ENCODE measurements at places on chromosomes 7 and 10.

- DNase-seq, result no peak
These were observed 32.5 kb upstream of the TRUB1 start for GRCh38 chr10:114905450-114905849.

DNA sequence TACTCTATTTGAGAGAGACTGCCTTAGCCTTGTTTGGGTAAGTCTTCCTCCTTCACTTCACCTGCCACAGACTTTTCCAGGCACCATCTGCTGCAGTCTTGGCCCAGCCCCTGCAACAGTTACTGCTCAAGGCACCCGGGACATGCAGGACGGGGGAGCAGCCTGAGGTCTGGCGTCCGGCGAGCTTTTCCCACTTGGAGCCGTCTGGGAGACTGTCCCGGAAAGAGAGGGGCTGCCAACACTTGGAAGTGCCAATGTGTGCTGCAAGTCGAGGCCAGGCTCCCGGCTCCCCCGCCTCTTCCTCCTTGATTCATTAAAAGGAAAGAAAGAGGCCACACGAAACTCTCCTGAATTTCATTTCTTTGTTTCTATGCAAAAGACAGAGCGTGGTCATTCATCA is 13.7 kb downstream of the HTRA1 start:
- DNase-seq, result no peak

DNA sequence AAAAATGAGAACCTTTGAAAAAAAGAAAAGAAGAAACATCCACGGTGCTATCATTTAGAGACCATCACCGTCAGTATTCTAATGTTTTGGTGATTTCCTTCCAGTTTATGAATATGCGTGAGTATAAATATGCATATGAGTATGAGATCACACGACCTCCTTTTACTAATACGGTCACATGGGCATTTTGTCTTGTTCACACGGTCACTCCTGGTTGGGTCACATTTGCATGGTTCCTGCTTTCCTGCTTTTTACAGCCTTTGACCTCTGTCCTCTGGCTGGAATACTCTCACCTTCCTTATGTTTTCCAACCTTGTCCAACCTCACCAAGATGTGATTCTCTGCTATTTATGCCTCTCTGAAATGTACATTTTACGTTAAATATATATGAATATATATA is 25.3 kb upstream of the LMTK2 start:
- DNase-seq, result no peak

DNA sequence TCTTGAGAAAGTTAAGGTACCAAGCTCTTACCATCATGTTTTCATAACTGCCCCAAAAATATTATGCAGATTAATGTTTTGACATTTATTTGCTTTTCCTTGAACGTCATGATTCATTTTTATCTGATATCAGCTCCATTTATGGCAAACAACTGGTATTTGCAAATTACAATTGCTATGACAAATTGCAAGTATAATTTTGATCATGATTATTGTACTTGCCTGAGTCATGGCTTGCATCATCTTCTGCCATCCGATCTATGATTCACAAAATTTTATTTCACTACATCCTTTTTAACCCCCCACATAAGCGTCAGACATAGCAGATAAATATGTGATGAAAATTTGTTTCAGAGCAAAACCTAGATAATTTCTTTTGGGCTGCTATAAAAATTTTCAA is 155.0 kb downstream of the STK31 start:
- DNase-seq, result no peak

DNA sequence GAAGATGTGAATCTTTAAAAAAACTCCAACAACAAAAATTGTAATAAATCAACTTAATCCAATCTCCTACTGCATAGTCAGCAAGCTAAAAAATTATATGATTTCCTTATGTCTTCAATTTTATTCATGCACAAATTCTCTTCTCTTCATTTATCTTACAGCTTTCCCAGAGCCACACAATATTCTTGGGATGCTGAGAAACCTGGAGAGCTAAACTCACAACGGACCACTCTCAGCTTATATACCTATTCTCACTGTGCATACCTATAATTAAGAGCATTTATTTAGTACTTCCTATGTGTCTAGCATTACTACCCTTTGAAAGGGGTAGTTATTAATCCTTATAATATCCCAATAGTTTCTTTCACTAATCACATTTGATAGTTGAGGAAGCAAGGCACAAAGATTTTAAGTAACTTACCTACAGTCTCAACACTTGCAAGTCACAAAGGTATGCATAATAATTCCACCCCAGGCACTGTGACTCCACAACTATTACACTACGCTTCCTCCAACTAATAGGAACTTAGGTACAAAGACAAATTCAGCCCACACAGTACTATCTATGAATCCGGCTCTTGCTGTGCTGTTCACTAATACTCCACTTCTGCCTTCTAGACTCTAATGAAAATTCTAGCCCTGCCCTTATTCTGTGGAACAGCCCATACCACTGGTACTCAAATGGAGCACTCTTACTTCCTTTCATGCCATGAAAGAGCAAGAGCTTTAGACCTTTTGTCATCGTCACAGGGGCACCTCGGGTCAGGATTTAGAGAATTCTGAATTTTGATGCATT is 5.1 kb downstream of the CCDC71L start:
- no peak for DNase-seq

GRCh38 chr10:96360766-96361165 is 2.0 kb upstream of the OPALIN start:
- peak; percentile 30 for DNase-seq

DNA sequence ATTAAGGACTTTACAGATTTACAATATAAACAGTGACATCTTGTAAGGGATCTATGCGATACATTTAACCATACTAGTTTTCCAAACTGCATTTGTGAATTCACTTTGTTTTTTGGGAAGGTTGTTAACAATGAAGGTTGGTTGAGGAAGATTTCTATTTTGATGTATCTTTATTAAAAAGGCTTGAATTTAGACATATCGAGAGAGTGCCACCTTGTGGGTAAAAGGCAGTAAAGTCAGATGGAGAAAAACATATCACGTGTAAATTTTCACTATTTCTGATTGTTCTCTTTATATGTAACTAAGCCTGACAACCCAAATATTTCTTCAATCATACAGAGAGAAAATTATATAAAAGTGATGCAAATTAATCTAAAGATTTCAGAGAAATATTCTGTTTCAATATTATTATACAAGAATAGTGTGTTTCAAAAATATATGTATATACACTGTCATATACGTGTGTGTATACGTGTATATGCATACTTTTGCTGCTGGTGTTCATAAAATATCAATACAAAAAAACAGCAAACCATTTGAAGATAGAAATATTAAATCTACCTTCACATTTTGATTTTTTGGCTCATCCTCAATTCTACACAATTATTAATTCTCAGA is 988.6 kb downstream of the SORCS1 start:
- no peak for DNase-seq

DNA sequence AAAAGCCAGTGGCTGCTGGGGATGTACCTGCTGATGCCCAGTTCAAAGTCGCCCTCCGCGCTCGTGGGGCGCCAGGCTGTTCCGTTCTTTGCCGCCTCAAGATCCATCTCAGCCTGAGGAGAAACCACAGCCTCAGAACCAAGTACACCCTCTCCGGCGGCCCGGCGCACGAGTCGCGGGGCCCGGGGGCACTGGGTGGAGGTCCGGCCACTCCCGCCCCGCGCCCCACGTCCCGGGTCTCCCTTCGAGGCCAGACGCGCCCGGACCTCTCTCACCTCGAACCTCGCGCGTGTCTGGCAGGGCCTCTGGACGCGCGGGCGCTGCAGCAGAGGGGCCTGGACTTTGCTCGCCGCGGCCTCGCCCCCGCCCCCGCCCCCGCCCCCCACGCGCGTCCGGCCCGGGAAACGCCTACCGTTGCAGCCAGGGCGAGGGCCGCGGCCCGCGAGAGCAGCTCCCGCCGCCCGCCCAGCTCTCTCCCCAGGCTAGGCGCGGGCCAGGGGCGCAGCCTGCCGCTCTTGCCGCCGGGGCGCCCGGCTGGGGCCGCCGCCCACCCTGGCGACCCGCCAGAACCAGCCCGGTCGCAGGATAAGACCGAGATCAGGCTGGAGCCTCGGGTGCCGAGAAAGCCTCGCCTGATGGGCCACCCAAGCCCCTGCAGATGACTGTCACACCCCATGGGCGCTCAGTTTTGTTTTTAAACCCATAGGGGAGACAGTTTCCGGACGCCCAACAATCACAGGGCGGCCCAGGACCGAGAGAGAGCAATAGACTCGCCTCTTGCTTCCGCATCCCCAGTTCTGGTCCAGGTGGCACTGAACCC is at the start of gene ABCB4:
TSS of gene ABCB4 (minus strand) at position 322 of the 820 bp plus-strand sequence. CDS start at position 107, 215 bp downstream.
- DNase-seq, result peak; percentile 68

DNA sequence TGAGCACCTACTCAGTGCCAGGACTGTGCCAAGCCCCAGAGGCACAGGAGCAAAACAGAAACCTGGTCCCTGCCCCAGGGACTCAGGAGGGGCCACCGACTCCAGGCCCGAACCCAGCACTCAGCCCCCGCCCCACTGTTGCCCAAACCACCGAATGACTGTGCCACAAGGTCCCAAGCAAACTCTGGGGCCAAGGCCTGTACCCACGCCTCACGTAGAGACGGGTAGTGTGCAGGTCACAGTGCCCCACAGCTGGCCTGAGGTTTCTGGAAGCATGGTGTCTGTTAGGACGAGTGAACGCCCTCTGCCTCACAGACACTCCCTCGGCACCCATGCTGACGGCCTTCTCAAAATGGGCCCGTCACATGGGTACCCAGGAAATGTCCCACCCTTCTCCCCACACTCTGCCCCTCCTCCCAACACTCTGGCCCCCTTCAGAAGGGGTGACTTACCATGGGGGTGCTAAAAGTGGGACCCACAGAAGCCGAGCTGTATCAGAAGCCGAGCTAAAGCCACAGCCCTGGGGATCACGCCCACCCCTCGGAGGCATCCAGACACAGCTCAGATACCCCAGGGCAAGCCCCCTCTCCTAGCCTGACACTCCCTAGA is 44.2 kb downstream of the CTBP2 start:
- DNase-seq, result no peak

- no peak for DNase-seq
These were observed 674.4 kb downstream of the TYW1 start for GRCh38 chr7:67671006-67671548.

DNA sequence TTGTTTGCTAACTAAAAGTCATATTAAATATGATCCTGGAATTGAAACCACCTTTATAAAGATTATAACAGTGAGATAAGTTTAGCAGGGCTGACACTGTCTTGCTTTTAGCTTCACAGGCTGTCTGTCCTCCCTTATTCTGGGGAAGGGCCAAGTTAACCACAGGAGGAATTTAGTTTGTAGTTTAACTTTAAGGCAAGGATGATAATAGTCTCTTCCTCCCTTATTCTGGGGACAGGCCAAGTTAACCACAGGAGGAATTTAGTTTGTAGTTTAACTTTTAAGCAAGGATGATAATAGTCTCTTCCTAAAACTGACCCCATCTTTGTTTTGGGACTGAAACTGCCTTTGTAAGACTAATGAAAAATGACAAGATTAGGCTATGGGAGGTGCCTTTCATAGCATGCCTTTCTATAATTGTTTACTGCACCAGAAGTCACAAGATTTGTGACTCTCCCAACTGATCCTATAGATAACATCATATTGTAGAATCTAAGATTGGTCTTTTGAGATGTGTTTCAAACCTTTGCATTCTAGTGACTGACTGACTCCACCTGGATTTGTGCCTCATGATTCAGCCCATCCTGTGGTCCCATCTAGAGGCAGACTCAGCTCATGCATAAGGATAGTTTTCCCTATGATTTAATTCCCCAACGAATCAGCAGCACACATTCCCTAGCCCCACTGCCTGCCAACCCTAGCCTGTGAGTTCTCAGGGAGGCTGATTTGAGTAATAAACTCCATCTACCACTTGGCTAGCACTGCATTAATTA is 212.0 kb downstream of the MAGI2 start:
- no peak for DNase-seq

- DNase-seq, result no peak
These were observed 28.3 kb downstream of the NCAPG2 start for GRCh38 chr7:158676171-158676840.

- no peak for DNase-seq
These were observed 564.5 kb upstream of the GHITM start for GRCh38 chr10:83574770-83575169.

GRCh38 chr10:130021383-130021950 is 57.4 kb upstream of the EBF3 start:
- DNase-seq, result no peak

DNA sequence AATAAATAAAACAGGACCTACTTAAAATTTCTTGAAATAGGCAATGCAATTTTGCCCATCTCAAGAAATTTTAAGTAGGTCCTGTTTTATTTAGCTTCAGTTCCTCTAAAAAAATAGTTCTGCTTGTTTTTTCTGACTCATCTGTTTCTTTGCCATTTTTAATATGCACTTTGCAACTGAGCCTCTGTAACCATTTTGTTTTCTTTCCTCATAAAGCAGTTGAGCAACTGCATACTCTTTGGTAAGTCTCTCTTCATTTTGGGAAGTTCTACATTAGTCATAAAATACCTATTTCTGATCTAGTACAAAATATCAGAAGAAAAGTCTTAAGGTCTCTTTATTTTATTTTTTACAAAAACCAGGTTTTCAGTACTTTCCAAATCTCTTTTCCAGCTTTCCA is 18.0 kb downstream of the TAS2R40 start:
- no peak for DNase-seq

DNA sequence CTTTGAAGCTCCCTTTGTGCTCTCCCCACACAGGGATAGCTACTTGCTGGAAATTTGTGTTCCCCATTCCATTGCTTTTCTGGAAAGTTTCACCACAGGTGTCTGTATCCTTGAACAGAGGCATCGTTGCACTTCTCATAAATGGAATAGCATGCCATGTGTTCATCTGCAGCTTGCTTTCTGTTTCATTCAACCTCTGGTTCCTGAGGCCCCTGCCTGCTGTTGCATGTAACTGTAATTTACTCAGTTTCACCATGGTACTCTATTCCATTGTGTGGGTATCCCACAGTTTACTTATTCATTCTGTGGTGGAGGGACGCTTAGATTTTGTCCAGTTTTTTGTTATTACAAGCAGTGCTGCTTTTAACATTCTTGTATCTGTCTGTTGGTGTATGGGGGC is 32.0 kb downstream of the EEPD1 start:
- no peak for DNase-seq

GRCh38 chr10:85139124-85139523 is 810.7 kb downstream of the CCSER2 start:
- DNase-seq, result no peak

DNA sequence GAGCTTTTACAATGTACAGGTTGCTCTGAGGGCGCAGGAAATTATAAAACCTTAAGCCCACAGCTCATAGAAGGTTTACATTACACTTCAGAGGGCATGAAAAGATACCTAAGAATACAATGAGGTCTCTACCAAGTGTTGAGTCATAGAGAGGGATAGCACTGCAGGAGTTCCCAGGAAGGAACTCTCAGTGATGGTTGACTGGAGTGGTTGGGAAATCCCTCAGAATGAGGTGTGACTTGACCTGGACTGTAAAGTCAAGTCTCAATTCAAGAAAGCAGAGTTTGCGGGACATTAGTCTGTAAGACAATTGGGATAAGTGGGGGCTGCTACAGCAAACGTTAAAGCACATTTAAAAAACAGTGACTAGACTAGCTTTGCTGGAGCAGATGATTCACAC is 21.9 kb downstream of the TNKS2 start:
- DNase-seq, result no peak

GRCh38 chr7:139125657-139126056 is 16.1 kb upstream of the ZC3HAV1 start:
- no peak for DNase-seq

All from D341Med (cell line).